ENCODE measurements at places on chromosomes 12 and 14.

DNA sequence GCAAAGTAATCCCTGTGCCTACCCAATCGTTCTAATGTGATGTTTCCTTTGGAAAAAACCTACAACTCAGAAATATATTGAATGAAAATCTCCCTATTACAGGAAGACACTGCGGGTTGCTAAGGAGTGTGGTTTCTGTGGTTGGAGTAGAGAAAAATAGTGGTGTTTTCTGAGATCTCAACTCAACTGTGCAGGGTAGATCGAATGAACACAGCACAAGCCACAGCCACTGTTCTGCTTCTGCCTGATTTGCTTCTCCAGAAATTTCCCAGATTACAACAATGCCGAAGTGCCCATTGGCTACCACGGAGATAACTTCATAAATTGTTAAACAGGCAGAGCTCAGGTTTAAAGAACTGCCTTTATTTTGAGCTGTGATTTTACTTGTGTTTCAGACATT is 480.4 kb downstream of the DIO2 start:
- no peak for DNase-seq

GRCh38 chr14:67240168-67240932 is 885 bp upstream of the PALS1 start:
- peak; percentile 73 for DNase-seq

- DNase-seq = no peak
Measured at GRCh38 chr12:32155041-32155440, 48.4 kb downstream of the BICD1 start.

DNA sequence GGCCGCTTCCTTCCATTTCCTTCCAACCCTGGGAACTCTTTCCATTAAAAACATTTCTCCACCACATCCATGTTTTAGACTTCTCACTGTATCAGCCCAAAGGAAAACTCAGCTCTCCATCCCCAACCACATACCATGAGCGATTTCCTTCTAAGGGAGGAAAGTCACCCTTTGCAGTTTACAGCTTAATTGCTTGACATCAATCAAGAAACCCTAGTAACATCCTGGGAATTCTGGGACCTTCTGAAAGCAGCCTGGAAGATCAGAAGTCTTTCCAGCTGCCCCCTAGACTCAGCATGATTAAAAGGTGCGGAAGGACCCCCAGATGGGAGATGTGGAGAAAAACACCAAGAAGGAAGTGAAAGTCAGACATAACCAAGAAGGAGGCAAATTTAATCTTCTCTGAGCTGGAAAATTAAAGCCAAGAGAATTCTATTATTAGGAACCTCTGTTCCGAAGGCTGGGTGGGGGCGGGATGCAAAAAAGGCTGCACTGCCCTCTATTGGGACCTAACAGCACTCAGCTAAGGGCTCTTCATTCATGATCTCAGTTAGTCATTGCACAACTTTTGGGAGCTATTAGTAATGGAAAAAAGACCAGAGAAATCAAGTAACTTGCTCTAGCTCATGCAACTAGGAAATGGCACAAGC is 73.3 kb upstream of the PLXNC1 start:
- DNase-seq = peak; percentile 83

- DNase-seq = peak; percentile 96
Measured at GRCh38 chr14:103546652-103547454, 15.6 kb downstream of the BAG5 start.

DNA sequence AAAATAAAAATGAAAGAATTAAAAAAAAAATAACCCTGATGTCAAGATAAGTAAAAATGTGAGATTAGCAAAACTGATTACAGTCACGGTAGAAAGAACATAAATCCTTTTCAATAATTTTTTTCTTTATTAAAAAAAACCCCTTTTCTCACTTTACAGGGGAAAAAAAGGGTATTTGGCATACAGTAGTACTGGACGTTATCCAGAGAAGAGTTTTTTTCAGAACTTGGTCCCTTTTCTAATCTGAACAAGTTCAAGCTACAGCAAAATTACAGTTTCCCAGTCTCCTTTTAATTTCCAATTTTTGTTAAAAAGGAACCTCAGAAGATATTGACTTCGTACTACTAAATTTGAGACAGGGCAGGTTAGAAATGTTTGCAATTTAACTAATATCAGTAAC is 134.7 kb upstream of the DCN start:
- DNase-seq = no peak

- peak; percentile 85 for DNase-seq
Measured at GRCh38 chr12:34218193-34219045, 196.1 kb downstream of the ALG10 start.

DNA sequence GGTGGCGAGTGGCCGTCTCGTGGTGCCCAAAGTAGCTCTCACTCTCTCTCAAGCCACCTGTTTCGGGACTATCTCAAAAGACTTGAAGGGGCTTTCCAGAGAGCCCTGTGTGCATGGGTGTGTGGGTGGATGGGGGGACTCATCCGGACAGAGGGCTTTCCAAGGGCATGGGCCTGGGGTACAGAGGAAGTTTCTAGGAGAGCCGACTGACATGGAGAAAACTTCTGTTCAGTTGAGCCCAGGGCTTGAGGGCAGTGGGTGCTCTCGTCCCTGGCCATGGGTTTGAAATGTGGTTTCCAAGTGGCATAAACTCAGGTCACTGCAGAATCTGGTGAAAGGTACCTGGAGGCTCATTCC is 47.4 kb upstream of the MEG3 start:
- DNase-seq = no peak

GRCh38 chr14:71243697-71244096 is 336.4 kb downstream of the PCNX1 start:
- no peak for DNase-seq

DNA sequence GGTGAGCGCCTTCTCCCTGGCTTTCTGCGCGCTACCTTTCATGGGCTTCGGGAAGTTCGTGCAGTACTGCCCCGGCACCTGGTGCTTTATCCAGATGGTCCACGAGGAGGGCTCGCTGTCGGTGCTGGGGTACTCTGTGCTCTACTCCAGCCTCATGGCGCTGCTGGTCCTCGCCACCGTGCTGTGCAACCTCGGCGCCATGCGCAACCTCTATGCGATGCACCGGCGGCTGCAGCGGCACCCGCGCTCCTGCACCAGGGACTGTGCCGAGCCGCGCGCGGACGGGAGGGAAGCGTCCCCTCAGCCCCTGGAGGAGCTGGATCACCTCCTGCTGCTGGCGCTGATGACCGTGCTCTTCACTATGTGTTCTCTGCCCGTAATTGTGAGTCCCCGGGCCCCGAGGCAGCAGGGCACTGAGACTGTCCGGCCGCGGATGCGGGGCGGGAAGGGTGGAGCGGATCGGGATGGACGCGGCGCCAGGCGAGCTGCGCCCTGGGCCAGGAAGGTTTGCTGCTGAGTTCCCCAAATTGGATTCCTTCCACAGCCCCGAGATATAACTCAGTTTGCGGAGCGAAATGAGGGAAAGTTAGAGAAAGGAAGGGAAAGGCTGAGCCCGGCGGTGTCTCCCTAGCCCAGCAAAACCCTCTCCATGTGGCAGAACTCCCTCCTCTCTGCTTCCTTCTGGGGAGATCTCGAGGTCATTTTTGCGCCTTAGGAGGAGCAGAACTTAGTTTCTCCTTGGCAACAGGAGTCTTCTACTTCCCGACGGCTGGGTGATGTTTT is 972 bp downstream of the PTGDR start:
- DNase-seq = peak; percentile 81

- no peak for DNase-seq
Measured at GRCh38 chr12:39431002-39431796, 11.7 kb downstream of the KIF21A start.

DNA sequence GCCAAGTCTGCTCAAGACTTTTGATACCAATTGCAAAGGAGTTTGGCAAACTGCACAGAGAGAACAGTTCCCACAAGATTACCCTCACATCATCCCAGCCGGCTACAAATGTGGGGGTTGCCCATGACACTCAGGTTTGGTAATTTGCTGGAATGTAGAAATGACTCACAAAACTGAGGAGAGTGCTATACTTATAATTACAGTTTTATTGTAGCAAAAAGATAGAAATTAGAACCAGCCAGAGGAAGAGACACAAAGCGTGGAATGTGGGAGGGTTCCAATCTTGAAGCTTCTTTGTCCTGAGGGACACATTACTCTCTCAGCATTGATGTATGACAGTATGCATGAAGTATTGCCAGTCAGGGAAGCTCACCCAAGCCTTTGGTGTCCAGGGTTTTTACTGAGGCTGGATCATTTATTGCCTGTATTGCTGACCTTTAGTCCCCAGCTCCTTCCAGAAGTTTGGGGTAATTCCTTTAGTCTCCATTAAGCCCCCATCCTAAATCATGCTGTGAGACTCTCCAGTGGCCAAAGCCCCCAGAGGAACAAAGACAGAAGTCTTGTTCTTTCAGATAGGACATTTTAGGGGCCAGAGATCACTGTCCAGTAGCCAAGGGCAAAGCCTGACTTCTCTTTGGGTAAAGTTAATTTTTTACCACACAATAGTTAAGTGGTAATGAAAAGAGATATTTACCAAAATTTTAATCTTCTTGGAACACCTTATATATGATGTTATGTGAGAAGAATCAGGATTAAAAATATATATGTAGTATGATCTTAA is 9.9 kb downstream of the TBK1 start:
- no peak for DNase-seq

DNA sequence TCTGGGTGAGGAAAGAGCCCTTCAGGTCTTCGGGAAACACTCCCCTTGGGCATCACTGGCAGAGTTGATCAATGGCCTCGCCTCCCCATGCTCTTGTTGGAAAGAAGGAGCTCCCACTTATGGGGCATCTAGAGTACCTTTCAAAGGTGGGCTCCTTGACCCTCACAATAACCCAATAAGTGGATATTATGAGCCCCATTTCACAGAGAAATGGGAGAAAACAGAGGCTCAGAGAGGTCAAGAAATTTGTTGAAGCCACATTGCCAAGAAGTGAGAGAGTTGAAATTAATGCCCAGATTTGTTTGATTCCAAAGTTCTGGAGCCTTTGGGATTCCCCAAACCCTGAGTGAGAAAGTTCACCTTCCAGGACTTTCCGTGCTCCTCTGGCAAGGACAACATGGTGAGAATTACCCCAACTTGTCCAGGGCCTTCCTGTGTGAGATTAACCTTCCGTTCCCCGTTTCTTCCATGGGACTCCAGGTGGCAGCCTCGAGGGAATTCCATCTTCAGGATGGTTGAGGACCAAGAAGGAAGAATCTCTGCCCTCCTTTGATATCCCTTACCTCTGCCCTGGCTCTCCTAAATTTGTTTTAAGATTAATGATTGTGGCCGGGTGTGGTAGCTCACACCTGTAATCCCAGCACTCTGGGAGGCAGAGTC is 7.5 kb upstream of the CHD4 start:
- DNase-seq = peak; percentile 84

All from endodermal cell (in vitro differentiated cells).